T-cell (primary cell): ENCODE measurements at places on chromosomes 16 and 17. TPM values are rescaled to one million over a fixed set of nuclear protein-coding genes. Genes with fewer than 3 reads are reported as not detected.

The TTLL6 gene
- total RNA-seq = not detected

The CHST6 gene
- total RNA-seq = not detected

The KRTAP3-2 gene
- not detected for total RNA-seq

The KRTAP4-9 gene
- total RNA-seq = not detected

The CDR2L gene
- not detected for total RNA-seq

The CHRNE gene
- total RNA-seq = 1.3 TPM

The SMIM22 gene
- total RNA-seq = not detected
